ENCODE measurements at places on chromosomes 5 and 9. TPM values are rescaled to one million over a fixed set of nuclear protein-coding genes. Genes with fewer than 3 reads are reported as not detected.

- no peak overlapping the region for H3K4me3 ChIP-seq
- H3K36me3 ChIP-seq: no peaks in the 10 kb centered on the region
- no peak overlapping the region for H3K27ac ChIP-seq
- no peaks in the 10 kb centered on the region for H3K4me1 ChIP-seq
Observed at GRCh38 chr9:15353892-15354291, 46.9 kb upstream of the TTC39B start.

FSD1L gene
- 61.1 TPM for total RNA-seq

DNA sequence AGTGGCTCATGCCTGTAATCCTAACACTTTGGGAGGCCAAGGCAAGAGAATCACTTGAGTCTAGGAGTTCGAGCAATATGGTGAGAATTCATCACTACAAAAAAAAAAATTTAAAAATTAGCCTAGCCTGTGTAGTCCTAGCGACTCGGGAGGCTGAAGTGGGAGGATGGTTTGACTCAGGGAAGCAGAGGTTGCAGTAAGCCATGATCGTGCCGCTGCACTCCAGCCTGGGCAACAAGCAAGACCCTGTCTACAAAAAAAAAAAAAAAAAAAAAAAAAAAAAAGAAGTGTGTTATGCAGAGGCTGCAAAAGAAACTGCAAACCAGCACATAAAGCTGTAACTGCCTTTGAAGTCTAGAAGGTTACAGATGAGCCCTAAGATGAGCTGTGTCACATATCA lies 116.9 kb upstream of the SLC1A3 start:
- H3K4me3 ChIP-seq: no peak overlapping the region
- no peak for DNase-seq
- no peak overlapping the region for H3K27ac ChIP-seq
- no peaks in the 10 kb centered on the region for H3K27me3 ChIP-seq

DNA sequence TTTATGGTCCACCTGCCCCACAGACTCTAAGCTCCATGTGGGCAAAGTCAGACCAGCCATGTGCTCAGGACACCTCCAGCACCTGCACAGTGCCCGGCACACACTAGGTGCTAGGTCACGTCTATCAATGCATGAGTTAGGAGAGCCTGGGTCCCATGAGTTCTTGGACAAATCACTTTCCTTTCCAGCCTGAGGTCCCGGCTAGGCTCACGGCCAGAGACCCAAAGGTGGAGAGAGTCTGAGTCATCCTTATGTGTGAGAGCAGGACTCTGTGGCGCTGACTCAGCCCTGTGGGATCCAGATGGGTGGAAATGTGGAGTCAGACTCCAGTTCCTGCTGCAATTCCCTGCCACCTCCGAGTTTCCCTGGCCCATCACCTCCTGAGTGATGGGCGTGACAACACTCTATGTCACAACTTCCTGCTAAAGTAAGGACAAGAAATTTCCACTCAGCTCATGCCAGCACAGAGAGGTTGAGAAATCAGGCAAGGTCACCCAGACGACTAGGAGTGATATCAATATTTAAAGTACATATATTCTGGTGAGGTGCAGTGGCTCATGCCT lies 2.5 kb upstream of the ST6GALNAC4 start:
- H3K27me3 ChIP-seq: peaks cover 6% of the 10 kb centered on the region
- H3K36me3 ChIP-seq: peaks cover 13% of the 10 kb centered on the region
- no peak overlapping the region for H3K4me3 ChIP-seq
- DNase-seq: no peak
- H3K4me1 ChIP-seq: peaks cover 44% of the 10 kb centered on the region
